ENCODE measurements at places on chromosomes 16 and 17.

GRCh38 chr17:1561420-1562175 lies 994 bp downstream of the PITPNA start:
- no peak for DNase-seq

DNA sequence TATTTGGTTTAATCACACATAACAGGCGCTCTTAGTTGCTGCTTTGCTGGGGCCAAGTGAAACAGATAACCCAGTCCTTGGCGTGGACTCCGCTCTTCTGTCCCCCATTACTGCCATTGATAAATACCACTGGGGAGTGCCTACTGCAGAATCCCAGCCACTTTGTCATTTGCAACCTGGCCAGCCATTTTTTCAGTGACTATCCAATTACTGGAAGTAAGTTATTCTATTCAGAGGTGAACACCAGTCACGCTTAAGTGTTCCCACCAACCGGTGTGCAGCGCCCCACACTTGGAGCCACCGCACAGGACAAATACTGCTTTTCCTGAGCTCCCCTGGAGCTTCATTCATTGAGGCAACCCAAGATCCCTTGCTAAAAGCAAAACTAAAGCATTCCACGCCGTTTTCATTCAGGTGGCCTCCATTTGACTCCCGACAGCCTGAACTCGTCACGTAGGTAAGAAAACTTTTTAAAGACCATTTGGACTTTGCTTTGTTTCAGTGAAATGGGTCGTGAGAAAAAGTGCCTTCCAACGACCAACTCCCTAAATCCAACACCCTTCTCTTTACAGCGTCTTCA lies 1.8 kb downstream of the USP7 start:
- DNase-seq, result no peak

- DNase-seq, result no peak
Measured at GRCh38 chr17:69057280-69057679, 3.4 kb downstream of the ABCA9 start.

GRCh38 chr17:74968361-74968780 lies 4.2 kb downstream of the HID1 start:
- no peak for DNase-seq

DNA sequence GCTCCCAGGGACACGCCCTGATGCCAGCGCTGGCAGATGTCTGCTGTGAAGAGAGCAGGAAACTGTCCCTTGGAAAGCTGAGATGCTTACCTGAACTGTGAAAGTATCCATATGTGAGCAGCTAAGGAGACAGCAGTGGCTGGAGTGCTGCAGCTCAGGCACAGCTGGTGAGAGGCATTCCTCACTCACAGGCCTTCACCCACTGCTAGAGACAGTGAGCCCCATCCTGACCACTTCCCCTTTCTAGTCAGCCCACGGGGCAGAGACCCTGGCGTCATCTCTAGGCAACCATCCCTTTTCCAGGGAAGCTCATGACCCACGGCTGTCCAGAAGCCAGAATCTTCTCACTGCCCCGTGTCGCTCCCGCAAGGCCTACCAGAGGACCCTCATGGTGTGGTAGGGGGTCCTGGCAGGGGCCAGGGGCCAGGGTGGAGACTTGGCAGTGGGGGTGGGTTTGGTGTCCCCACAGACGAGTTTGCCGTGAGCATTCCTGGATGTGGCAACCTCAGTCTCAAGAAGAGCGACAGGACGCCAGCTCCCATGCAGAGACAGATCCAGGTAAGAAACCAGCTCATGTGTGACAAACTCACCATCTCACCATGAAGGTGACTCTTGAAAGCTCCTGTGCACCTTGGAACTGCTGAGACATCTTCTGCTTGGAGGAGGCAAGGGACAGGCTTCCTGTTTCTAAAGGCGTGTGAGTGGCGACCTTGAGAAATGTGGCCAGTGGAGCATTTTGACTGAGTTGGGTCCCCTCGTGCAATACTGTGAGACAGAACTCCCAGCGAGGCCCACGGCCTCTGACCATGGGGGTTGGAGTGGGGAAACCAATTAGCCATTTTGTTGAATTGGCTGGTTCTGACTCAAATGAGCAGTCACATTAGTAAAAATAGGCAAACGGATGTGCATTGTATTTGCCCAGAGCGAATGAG lies at the start of gene SCIMP:
SCIMP (minus strand) TSS at position 216 of the 932 bp plus-strand sequence; CDS start at position 111, 105 bp downstream.
- DNase-seq, result peak; percentile 37

GRCh38 chr16:84606081-84606875 lies 11.6 kb downstream of the COTL1 start:
- no peak for DNase-seq

GRCh38 chr17:16521070-16521727 lies 29.2 kb upstream of the LRRC75A start:
- peak; percentile 90 for DNase-seq

- no peak for DNase-seq
Measured at GRCh38 chr16:78529881-78530280, 430.4 kb downstream of the WWOX start.

DNA sequence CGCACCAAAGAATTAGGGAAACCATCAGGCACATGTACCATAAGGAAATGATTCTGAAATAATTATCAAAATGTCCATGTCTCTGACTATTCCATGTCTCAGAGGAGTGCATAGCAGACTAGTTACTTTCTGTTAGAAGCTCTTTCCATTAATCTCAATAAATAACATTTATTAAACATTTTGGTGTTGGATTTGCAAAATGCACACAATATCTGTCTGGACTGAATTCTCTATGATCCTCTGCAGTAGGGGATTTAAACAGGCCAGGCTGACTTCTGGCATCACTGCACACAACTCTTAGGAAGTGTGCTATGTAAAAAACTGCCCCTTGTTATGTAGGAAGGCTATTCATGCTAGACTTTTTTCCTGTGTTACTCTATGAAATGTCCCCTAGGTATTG lies 283.3 kb upstream of the CDH5 start:
- DNase-seq, result no peak

- DNase-seq, result no peak
Measured at GRCh38 chr16:10999300-10999699, 54.9 kb downstream of the CLEC16A start.

DNA sequence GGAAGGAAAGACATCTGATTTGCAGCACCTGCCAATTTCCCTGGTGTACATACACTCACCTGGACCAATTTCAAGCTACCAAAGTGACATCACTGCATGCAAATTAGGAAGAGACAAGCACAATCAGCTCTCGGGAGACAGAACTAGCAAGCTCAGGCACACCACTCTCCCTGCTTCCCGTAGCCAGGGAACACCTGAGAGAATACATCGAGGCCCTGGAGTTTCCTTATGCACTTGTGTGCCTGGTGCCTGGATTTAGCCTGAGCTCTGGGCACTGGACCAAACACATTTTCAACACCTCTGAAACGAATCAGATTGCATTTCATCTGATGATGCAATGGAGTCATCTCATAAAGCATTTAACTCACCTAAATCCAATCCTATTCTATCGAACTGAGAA lies 110.5 kb downstream of the HS3ST2 start:
- DNase-seq, result no peak

GRCh38 chr16:20881503-20881878 lies 18.7 kb downstream of the DCUN1D3 start:
- no peak for DNase-seq

DNA sequence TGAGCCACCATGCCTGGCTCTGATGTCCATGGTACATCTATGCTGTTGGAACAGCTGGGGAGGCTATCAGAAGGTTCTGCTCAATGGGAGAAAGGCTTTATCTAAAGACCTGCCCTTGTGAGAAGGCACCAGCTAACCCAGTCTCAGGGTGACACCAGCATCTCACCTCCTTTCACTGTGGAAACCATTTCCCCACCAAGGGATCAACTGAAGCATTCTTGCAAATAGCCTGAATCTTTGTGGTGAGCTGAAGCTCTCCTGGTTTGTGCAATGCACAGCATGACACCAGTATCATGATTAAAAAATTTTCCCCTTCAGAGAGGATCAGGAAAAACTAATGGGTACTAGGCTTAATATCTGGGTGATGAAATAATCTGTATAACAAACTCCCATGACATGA lies 5.1 kb downstream of the CCL18 start:
- no peak for DNase-seq

DNA sequence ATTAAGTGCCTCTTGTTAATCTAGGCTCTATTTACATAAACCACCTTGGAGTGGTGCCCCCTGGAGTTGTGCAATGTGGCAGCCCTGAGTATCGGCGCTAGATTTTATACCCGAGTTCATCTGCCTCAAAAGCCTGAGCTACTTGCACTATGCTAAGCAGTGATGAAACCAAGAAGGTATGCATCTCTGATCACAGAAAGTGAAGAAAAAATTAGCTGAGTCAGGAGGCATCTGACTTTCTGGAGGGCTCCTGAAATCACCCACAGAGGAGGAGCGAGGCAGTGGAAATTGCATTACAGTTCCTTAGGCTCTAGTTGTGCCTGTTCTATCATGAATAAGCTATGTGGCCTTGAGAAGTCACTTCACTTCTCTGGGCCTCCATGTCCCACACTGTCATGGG lies 80.3 kb upstream of the PSMD7 start:
- DNase-seq, result peak; percentile 24

GRCh38 chr16:68660359-68660795 lies 15.3 kb downstream of the CDH3 start:
- DNase-seq, result no peak

GRCh38 chr16:84414789-84415326 lies 46.5 kb downstream of the ATP2C2 start:
- DNase-seq, result no peak

GRCh38 chr17:77951123-77951522 lies 7.4 kb upstream of the TNRC6C start:
- DNase-seq, result no peak

DNA sequence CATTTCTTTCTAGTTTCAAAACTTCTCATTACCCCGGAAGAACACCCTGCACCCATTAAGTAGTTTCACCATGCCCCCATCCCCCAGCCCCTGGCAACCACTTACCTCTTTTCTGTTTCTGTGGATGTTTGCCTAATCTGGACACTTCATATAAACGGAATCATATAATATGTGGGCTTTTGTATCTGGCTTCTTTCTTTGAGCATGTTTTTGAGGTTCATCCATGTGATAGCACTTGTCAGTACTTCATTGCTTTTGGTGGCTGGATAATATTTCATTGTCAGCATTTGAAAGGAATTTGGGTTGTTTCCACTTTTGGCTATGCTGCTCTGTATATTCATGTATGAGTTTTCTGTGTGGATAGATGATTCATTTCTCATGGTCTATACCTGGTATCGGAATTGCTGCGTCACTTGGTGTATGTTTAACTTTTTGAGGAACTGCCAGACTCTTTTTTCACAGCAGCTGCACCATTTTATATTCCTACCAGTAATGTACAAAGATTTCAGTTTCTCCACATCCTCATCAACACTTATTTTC lies 30.0 kb upstream of the SLC5A10 start:
- no peak for DNase-seq

DNA sequence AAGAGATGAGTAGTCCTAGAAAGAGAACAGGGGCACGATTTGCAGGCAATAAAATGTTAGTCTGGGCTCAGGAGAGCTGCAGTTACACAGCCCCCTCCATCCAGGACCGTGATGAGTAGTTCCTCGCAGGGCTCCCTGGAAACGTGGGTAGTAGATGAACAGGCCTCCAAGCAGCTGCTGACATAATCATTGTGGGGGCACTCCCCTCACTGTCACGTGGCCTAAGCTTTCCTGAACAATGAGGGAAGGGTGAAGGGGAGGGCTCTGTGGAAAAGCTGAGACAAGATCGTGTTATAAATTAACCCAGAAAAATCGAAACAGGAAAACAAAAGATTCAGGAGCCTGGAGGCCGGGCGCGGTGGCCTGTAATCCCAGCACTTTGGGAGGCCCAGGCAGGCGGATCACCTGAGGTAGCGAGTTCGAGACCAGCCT lies 1.3 kb upstream of the PER1 start:
- DNase-seq, result peak; percentile 96

- peak; percentile 2 for DNase-seq
Measured at GRCh38 chr16:25192096-25192495, 24.7 kb upstream of the AQP8 start.

- DNase-seq, result no peak
Measured at GRCh38 chr17:76687298-76688164, 23.2 kb downstream of the MXRA7 start.

DNA sequence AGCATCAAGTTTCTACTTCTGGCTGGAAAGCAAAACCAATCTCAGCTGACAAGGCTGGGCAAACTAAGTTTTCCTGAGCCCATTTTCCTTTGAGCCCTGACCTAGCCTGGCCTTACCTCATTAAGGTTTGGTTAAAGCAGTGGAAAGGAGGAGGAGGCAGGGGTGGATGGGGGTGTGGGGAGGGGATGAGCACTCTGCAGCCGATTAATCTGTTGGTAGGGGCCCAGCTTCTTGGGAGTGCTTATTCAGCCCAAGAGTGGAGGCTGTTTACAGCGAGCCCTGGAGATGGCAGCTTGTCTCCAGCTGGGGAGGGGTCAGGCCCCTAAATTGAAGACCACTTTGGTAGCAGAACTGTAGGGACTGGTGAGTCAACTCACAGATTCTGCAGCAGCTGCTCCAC lies 12.0 kb downstream of the SMCR8 start:
- no peak for DNase-seq

Measured in muscle of back (tissue), 13 donors.